Kidney (tissue), 22 donors: ENCODE measurements at places on chromosomes 2 and 18.
A peak's percentile ranks its signal among the peaks of the same experiment; 100 is the strongest.

GRCh38 chr2:180520921-180521581 is 459.4 kb upstream of the UBE2E3 start:
- DNase-seq: no peak

DNA sequence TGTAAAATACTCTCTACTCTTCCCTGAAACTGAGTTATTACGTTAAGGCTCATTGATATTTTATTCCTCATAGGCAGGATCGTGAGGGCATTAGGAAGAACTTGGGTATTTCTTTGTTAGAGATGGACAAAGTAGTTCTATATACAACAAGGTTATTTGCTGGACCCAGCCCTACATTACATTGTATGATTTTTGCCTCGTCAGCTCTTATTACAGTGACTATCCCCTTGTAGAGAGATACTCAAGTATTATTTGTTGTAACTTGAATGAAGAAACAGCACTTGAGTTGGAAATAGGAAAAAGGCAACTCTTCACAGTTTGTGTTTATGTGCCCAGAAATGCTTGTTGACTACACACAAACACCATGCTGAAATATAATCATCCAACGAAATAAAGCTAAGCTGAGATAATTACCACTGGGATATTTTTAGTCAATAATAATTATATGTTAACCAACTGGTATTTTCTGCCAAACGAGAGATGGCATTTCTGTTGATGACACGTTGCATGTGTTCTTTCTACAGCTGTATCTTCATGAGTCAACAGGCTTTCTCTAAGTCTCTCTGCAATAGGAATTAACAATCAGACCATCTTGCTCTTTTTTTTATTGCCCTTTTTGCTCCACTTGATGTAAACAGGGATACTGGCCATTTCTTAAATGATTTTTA is 947.6 kb downstream of the DPP10 start:
- no peak for DNase-seq

GRCh38 chr2:216312441-216312840 is 59.8 kb downstream of the MARCHF4 start:
- DNase-seq: no peak

DNA sequence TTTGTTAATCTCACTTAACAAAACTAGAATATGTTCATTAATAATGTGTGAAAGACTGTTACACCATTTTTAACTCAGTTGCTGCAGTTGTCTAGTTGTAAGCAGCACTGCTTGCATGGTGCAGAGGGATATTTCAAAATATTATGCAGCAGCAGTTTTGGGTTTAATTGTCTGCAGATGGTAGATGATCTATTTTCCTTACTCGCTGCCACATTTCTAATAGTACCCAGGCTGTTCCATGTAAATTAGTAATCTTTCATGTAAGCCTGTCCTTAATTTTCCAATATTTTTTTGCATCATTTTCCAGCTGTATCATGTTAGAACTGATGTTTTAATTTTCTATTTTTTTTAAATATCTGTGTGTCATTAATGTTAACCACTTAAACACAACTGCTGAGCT is 488.1 kb upstream of the RAB12 start:
- DNase-seq: no peak

DNA sequence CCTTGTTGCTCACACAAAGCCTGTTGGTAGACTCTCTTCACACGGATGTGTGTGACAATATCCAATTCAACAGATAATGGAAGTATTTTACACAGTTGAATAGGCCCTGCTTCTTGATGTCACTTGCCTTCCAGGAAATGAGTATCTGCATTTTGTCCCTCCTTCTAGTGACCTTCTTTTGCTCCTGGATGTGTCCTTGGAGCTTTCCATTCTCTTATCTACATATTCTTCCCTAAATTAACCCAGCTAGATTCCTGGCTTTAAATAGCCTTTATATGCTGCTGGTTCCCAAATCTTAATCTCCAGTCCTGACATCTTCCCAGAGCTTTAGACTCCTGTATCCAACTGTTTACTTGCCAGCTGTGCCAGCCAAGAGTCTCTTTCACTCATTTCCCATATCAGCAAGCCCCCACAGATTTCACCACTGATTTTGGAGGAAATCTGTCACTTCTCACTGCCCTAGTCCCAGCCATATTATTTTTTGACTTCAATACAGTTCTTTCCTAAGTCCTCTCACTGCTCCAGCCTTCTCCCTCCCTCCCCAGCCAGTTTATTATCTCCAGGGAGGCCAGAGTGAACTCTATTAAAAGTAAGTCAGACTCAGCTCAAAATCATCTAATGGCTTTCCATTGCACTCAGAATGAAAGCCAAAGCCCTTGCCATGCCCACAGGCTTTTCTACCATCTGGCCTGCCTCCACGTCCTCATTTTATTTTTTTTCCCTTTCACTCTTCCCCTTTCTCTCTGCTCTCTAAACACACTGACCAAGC is 170.0 kb downstream of the PDE11A start:
- no peak for DNase-seq

DNA sequence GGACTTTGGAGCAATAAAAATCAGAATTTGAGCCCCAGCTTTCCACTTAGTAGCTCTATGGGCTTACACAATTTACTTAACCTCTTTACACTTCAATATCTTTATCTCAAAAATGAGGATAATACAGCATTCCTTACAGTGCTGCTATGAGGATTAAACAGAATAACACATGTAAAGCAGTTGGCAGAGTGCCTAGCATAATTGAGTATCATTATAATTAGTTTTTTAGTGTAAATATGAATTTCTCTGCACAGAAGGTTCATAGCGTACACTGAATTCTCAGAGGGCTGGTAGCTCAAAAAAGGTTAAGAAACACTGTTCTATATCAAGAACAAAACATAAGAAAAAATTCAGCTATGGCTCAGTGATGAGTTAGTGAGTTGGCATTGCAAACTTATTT is 190.4 kb upstream of the CYP26B1 start:
- DNase-seq: no peak

GRCh38 chr18:79973517-79973916 is 9.1 kb downstream of the HSBP1L1 start:
- no peak for DNase-seq

DNA sequence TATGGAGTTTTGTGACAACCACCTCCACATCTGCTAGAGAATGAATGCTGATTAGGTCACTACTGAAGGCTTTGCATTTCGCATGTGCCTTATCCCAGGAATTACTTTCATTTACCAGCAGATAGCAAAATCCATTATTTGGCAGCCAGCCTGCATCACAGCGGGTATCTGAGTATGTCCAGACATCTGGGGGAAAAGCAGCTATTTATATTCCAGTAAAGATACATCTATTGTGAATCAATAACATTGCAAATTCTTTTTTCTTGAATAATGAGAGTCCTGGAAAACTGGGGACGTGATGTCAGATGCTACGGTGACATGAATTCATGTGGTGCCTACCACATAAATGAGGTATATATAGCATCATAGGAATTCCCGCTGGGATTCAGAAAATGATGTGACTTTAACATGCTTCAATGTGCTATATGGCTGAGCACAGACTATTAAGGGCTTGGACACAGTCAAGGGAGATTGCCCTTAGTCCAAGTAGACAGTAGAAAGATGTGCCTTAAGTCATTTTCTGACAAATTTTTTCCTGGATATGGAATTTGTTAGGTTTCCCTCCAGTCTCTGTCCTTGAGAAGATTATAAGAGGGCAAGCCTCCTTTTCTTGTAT is 84.2 kb upstream of the CD302 start:
- no peak for DNase-seq

- DNase-seq: peak; percentile 48
Measured at GRCh38 chr18:58223717-58224424, 179.8 kb downstream of the NEDD4L start.

DNA sequence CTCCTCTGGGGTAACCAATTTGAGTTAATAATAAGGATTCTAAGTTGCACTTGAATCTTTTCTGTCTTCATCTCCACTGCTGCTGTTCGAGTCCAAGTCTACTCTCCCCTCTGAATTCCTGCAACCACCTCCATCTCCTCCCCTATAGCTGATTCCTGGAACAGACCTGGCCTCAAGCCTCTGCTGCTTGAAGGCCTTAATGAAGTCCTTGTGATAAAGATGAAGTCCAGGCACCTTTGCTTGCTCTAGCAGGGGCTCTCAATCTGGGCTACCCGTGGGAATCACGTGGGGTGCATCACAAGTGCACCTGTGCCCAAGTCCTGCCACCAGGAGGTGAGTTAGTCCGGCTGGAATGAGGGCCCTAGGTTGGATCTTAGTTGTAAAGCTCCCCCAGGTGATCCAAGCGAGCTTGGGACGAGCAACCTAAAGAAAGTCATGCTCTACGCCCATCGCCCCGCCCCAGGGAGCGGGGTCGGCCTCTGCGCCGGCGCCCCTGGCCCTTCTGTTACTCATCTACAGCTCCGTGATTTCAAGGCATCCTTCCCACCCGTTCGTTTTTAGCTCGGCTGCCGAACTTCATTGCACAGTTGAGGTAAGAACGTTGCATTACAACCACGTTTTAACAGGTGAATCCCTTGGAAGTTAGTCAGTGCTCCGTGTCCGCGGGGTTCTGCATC is 905 bp upstream of the IAH1 start:
- DNase-seq: no peak

- DNase-seq: no peak
Measured at GRCh38 chr2:31973665-31974064, 37.1 kb downstream of the MEMO1 start.
